M059J (cell line): ENCODE measurements at places on chromosomes 5 and 9.

GRCh38 chr5:153523211-153523610 is 32.7 kb downstream of the GRIA1 start:
- peak; percentile 81 for DNase-seq

- no peak for DNase-seq
Measured at GRCh38 chr9:76155361-76155760, 238.9 kb downstream of the RFK start.

- peak; percentile 98 for DNase-seq
Measured at GRCh38 chr5:141513627-141514329, 24.9 kb downstream of the PCDHGC5 start.

GRCh38 chr9:14466828-14467227 is 152.9 kb upstream of the NFIB start:
- no peak for DNase-seq

GRCh38 chr5:69148981-69149675 is 17.8 kb upstream of the CCNB1 start:
- no peak for DNase-seq

GRCh38 chr5:123671042-123671441 is 159.1 kb downstream of the CSNK1G3 start:
- peak; percentile 41 for DNase-seq

GRCh38 chr5:67149951-67150523 is 46.6 kb downstream of the CD180 start:
- DNase-seq: peak; percentile 18

DNA sequence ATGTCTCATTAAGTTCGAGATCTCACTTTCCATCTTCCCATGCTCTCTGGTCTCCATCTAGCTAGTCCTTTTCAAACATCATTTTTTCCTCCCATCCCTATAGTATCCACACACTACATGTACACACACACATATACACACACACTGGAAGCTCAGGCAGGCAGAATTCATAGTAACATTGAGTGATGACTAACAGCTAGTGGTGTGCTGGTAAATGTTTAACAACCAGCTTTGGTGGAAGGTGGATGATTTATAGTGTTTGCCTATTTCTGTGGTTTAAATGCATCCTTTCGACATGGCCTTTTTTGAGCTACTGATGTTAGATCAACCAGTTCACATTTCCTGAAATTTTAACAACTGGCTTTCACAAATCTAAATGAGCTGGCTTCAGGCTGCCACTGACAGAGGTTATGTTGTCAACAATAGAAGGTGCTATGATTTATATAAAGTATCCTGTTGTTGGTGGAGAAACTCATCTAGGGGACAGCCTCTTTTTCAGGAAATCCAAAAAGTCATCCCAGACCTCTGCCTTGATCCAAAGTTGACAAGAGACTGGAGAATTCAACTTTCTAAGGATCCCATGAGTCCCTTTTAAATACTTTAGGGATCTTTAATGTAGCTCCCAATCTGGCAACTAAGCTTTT is 117.8 kb downstream of the CCDC192 start:
- DNase-seq: peak; percentile 95
